T-helper 2 cell treated with Interferon-gamma antibody and Interleukin-4, amounts not matched to agents 5 μg/mL and 100 μg/mL, for 36 hours (primary cell): ENCODE measurements at places on chromosomes 16 and 17.
A peak's percentile ranks its signal among the peaks of the same experiment; 100 is the strongest.

- DNase-seq = no peak
These were observed 4.1 kb upstream of the C1QTNF1 start for GRCh38 chr17:79019632-79020584.

DNA sequence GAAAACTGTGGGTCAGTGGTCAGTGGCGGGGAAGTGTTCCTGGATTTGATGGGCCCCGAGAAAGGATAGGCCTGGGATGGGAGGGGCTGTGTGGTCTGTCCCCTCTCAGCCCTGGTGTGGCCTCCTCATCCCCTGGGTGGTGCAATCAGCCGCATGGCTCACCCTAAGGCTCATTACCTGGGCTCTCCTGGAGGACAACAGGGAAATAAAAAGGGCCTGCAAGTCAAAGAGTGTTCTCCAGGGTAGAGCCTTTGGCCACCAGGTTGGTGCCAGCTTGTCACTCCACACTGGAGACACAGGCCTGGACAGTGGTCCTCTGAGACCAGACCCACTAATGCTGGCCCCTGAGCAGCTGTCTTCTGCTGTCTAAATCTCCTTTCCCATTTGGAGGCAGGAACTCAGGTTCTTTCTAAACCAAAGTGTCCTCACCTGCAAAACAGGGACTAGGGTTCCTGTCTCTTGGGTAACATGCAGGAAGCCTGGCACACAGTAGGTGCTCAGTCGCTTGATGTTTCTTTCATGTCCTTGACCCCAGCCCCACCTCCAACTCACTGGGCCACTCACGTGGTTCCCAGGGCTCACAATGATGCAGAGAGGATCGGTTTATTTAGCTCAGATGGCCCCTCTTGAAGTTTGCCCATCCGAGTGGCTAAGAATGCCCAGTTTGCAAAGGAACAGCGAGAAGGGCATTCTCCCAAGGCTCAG, 2.4 kb downstream of the NDRG4 start:
- DNase-seq = no peak

- DNase-seq = peak; percentile 68
These were observed 140.0 kb downstream of the IRF8 start for GRCh38 chr16:86038926-86039310.

DNA sequence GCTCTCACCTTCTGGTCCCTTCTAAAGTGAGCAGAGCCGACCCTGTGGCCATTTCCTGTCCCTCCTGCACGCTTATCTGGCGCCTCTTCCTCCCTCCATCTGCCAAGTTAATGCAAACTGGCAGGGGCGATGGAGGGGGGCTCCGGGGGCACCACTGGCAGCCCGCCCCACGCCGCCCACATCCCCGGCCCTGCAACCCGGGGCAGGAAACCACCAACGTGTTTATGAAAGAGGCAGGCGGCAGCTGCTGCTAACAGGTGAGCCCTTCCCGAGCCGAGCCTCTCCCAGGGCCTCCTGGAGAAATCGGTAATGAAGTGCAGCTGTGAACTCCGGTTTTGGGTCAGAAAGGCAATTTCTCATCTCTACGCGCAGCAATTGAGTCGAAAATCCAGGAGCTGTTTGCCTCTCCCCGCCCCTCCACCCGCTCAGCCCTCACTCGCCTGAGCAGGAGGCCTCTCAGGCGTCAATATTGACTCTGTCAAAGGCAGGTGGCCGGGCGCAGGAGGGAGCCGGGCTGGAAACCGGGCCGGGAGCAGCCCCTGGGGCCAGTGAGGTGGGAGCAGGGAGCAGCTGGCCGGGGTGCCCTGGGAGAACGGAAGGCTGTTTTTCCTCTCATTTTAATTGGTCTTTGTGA, 164.4 kb upstream of the GSE1 start:
- no peak for DNase-seq

DNA sequence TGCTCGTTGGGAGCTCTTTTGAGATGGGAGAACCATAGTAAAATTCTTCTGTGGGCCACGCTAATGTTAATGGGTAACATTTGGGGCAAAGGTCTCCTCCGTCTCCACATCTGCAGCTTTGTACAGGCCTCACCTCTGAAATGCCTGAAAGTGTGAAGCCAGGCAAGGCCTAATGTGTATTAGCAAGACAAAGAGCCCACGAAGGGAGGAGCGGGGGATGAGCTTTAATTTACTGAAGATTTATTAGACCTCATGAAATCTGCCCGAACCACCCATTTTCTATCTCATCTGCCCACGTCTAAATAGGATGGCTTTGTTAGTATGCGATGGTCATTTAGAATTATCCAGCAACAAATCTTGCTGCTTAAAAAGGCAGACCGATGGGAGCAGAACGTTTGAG, 408.9 kb downstream of the PMP22 start:
- no peak for DNase-seq

- peak; percentile 44 for DNase-seq
These were observed 431 bp downstream of the SLFN11 start for GRCh38 chr17:35372846-35373533.

DNA sequence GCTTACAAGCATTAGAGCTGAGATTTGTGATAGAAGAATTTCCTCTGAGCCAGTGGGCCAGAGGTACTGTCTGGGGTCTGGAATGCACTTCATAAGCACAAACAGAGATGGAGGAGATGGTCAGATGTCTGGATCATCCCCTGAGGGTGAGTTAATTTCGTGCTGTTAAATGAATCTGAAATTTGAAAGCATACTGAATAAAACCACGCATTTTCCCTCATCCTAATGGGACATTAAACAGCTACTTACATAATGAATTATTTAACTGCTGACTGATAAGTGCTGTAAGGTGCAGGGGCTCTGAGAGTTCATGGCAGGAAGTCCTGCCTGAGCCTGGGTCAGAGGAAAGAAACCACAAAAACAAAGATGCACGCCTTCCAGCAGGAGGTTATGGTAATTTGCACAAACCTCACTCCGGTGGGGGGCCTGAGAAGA, 136.3 kb upstream of the XYLT1 start:
- DNase-seq = no peak

GRCh38 chr16:88642881-88643643, 4.7 kb downstream of the IL17C start:
- DNase-seq = no peak

DNA sequence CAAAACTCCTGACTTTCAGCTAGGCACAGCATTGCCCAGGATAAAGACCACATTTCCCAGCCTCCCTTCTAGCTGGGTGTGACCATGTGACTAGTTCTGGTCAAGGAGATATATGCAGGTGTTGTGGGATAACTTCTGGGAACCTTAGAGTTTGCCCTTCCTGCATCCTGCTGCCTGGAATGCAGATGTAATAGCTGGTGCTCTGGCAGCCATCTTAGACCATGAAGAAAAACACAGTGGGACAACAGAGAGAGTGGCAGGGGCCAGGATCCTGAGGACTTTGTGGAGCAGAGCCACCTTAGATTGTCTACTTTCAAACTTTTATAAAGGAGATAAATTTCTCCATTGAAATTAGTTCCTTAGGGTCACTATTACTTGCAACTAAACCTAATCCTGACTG, 101.3 kb downstream of the GSG1L start:
- no peak for DNase-seq

DNA sequence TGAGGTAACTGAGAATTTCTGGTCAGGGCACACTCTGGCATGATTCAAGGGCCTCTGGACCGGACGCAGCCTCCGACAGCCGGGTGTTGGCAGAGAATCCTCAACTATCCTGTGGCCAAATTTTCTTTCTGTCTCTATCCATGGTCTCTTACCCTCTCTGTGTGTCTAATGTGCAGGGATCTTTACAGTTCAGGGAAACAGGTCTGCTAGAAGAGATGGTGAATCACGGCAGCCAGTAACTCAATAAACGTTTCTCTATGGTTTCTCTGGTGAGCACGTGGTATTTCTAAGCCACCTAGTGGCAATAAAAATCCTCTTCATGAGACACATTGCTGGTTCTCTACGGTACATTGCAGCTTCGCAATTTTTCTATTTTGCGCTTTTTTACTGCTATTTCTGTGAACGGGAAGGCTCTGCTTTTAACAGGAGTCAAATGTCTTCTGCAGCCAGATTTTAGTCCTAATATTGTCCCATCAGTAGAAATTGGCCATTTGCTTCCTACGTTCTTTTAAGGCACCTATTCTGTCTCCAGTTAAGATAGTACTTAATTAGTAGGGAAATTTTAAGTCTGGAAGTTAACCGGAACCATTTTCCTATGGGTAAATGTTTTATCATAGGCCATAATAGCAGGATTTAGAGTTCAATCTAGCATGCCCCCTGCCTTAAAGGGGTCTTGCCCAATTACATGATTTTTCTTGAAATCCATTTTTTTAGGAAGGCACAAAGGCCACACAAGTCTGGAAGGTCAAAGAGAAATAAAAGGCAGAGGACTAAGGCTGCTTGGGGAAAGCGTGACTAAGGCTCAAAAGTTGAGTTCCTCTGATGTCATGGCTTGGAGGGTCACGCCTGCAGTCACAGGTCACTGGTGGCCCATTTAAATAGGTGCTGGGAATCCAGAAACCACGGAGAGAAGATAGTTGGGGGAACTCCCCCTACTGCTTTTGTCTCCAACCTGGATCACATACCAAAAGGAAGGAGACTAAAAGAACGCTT, 31.5 kb downstream of the QPRT start:
- peak; percentile 42 for DNase-seq

DNA sequence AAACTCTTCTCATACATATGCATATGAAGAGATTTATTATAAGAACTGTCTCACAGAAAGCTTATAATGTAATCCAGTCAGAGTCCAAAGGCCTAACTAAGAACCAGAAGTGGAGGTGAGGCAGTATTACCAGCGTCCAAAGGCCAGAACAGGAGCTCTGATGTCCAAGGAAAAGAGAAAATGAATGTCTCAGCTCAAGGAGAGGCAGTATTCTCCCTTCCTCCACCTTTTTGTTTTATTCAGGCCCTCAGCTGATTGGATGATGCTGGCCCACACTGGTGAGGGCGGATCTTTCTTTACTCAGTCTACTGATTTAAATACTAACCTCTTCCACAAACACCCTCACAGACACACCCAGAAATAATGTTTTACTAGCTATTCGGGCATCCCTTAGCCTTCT, 43.4 kb downstream of the FBXL20 start:
- DNase-seq = no peak

DNA sequence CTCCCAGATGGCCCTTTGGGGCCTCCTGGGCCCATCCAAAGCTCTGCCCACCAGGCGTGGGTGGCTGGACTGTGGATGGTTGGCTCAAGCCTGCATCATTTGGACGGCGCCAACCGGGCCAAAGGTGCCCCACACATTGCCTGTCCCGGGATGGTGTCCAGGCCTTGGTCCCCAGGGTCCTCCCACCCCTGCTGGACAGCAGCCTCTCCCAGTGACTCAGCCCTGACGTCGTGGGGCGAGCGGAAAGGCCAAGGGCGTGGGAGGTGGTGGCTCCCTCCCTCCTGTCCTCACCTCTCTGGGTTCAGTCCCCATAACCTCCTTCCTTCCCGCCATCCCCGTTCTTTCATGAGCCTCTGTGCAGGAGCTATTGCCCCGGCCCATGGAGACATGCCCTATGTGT, 42.1 kb upstream of the DLX4 start:
- no peak for DNase-seq

DNA sequence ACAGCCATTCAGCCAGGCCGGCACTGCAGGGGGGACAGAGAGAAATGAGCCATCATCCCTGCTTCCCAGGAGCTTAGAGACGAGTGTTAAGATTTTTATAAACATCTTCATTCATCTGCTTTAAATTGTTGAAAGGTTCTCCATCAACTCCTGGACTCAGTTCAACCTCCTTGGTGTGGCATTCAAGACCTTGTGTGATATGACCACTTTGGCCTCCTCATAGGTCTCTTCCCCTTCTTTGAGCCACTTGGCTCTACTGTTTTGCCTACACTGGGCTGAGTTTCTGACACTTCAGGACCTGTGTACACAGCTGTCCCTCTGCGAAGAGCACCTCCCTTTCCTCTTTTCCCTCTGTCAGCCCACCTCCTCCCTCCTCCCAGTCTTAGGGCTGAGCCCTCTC, 4.3 kb downstream of the DOC2B start:
- no peak for DNase-seq

- no peak for DNase-seq
These were observed 26.4 kb upstream of the SPNS2 start for GRCh38 chr17:4472286-4472685.

DNA sequence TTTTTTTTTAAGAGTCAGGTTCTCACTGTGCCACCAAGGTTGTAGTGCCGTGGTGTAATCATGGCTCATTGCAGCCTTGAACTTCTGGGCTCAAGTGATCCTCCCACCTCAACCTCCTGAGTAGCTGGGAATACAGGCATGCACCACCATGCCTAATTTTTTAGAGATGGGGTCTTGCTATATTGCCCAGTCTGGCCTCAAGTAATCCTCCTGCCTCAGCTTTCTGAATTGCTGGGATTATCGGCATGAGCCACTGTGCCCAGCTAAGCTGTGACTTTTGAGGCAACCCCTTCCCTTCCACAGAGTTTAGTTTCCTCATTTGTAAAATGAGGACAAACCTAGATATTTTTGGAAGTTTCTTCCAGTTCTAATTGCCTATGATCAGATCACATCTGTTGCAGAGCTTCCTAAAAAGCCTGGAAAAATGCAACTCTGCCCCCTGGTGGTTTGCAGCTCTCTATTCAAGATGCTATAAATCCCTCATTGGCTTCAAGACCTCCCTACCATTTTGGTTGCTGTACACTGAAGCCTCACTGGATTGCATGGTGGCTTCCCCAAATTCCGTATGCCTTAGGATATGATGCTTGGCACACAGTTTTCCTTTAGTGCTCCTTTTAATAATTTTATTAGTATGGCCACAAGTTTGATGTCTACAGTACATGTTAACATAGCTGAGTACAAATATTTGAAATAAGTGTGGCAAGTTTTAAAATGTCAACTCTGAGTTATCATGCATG, 19.3 kb downstream of the GDE1 start:
- DNase-seq = peak; percentile 45

DNA sequence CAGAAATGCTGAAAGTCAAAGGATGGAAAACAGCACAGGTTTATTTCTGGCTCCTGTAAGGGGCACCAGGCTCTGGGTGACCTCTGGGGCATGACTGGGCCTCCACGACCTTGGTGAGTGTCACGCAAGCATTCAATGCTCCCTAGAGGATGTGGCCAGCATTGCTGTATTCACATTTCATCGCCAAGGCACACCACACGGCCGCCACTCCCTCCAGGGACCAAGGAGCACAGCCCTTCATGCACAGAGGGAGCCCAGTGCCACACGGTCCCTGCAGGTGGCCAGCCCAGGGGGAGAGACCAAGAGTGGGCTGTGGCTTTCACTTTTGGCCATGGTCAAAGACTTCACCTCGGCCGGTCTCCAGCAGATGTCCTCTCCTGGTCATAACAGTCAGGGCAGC, 137.4 kb upstream of the TNRC6C start:
- DNase-seq = no peak

DNA sequence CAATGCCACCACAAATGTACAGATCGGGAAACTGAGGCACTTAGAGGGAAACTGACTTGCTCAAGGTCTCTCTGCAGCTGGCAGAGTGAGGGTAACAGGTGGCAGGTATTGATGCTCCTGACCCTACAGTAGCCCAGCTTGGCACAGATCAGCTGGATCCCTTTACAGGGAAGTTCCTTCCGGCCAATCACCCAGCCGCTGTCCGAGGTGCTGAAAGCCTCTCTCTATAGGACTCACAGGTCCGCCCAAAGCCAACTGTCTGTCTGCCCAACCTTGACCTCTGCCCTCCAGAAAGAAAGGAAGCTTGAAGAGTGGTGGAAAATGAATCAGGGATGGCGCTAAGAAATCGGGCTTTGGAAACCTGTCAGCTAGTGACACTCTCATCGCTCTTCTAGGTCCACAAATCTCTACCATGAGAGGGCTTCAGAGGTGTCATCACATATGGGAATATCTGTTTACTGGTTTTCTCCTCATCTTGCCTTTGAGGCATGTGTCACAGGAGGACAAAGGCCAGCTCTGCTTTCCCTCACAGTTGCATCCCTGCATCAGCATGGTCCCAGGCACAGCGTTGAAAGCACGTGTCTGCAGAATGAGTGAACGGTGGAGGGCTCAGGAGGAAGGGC, 246.2 kb downstream of the KATNIP start:
- peak; percentile 13 for DNase-seq

- DNase-seq = no peak
These were observed 102.8 kb downstream of the CMIP start for GRCh38 chr16:81547194-81547938.
